ENCODE measurements at places on chromosomes 5 and 9. TPM values are rescaled to one million over a fixed set of nuclear protein-coding genes. Genes with fewer than 3 reads are reported as not detected.

Gene MRPL22
- 46.1 TPM for total RNA-seq

Gene GLDC
- total RNA-seq = 22.8 TPM

Gene CCL27
- not detected for total RNA-seq

Gene FOXD1
- not detected for total RNA-seq

Gene MAST4
- total RNA-seq = 105 TPM

Gene NTRK2
- not detected for total RNA-seq

Gene RNF180
- 10.6 TPM for total RNA-seq

Gene NUDT12
- 8.6 TPM for total RNA-seq

Gene FBXW11
- 80.4 TPM for total RNA-seq

Gene UNC13B
- 48.1 TPM for total RNA-seq

Gene DDX4
- total RNA-seq = not detected

Gene NR6A1
- total RNA-seq = 1.2 TPM

Gene PTGER4
- total RNA-seq = 114 TPM

Gene TCF7
- total RNA-seq = 0.57 TPM

Gene BAAT
- total RNA-seq = 0.07 TPM

Gene MCTP1
- 86.0 TPM for total RNA-seq

Gene NEUROG1
- not detected for total RNA-seq

Gene ST8SIA4
- 5.3 TPM for total RNA-seq

Gene PCDHGA8
- total RNA-seq = 1.6 TPM

Measured in thoracic aorta endothelial cell (primary cell).